Activated CD4-positive, alpha-beta T cell treated with anti-CD3 and anti-CD28 coated beads for 36 hours (primary cell): ENCODE measurements at places on chromosomes 13 and 19.

DNA sequence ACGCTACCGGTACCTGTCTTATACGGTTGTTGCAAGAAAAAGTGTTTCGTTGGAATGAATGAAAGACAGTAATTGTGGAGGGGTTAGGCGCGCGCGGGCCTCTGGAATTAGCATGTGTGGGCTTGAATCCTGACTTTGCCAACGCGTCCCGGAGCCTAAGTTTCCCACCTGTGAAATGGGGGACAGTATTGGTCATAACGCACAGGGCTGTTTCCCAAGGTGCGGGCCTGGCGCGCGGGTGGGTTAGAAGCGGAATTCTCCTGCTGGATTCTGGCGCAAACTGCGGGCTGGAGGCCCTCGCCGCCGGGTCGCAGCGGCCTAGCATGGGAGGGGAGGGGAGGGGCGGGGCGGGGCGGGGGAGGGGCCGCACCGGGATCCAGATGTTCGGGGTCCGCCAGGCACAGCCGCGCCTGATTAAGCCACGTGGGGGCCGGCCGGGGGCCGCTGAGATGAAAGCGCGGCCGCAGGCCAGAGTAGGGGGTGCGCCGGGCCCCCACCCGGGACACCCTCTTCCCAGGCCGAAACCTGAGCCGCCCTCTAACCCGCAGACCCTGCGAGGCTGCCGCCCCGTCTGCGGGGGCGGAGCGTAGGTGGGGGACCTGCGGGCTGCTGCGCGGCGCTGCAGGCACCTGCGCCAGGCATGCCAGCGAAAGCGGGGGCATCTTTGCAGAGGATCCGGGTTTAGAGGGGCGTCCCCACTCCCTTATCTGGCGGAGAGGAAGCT lies 1.2 kb upstream of the TMEM59L start:
- H3K36me3 ChIP-seq, result no peaks in the 10 kb centered on the region
- no peak overlapping the region for H3K27ac ChIP-seq
- peaks cover 20% of the 10 kb centered on the region for H3K4me1 ChIP-seq
- H3K27me3 ChIP-seq, result peaks cover 63% of the 10 kb centered on the region
- no peak for DNase-seq
- H3K4me3 ChIP-seq, result no peak overlapping the region

DNA sequence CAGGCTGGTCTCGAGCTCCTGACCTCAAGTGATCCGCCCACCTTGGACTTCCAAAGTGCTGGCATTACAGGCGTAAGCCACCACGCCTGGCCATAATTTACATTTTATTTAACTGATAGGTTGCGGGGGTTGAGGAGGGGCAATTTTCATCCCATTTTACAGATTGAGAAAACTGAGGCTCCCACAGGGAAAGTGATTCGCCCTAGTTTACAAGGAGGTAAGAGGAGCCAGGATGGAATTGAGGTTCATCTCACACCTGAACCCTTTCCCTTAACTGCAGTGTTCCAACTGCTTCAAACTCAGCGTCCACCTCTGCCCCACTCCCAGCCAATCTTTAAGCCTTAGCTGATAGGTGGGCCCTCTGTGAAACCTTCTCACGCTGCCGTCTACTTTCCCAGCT lies 4.0 kb upstream of the NAPA start:
- DNase-seq, result no peak
- no peak overlapping the region for H3K27ac ChIP-seq
- peaks cover 5% of the 10 kb centered on the region for H3K36me3 ChIP-seq
- no peak overlapping the region for H3K4me3 ChIP-seq
- H3K4me1 ChIP-seq, result peaks cover 46% of the 10 kb centered on the region

DNA sequence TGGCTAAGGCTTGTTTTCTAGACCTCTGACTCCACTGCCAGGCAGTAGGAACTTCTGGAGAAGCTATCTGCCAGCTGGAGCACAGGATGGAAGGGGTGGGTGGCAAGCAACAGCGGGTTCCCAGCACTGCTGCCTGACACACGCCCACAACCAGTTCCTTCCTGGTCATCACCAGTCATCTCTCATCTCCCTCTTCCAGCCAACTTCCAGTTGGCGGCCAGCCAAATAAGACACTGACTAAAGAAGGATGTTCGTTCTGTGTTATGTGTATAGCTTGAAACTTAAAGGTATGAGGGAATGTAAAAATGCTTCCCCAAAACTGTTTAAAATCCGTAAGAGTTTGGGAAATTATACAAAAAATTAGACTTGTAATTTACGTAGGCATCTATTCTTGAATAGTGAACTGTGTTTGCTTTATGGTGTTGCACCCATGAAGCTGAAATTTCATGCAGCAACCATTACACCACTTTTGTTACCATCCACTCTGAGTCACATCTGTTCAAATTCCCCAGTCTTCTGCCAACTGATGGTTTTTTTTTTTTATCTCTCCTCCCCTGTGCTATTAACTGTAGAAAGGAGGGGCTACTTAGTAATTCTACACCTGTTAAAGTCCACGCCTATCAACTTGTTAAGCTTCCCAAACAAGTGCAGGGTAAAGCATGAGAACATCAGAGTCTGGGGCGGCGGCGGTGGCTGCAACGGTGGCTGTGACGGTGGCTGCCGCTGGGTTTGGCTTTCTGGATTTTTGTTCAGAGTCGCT lies 86.2 kb upstream of the FRY start:
- no peaks in the 10 kb centered on the region for H3K36me3 ChIP-seq
- no peak overlapping the region for H3K4me3 ChIP-seq
- H3K27ac ChIP-seq, result no peak overlapping the region
- DNase-seq, result peak; percentile 13
- no peaks in the 10 kb centered on the region for H3K4me1 ChIP-seq

GRCh38 chr19:32018014-32018413 lies 327.4 kb upstream of the ZNF507 start:
- H3K4me3 ChIP-seq, result no peak overlapping the region
- H3K4me1 ChIP-seq, result no peaks in the 10 kb centered on the region
- no peaks in the 10 kb centered on the region for H3K27me3 ChIP-seq
- H3K27ac ChIP-seq, result no peak overlapping the region
- no peaks in the 10 kb centered on the region for H3K36me3 ChIP-seq

- H3K27me3 ChIP-seq, result no peaks in the 10 kb centered on the region
- peaks cover 32% of the 10 kb centered on the region for H3K36me3 ChIP-seq
- H3K4me3 ChIP-seq, result no peak overlapping the region
Observed at GRCh38 chr19:12042893-12043292, 7.4 kb upstream of the ZNF433 start.

- H3K27me3 ChIP-seq, result peaks cover 8% of the 10 kb centered on the region
- DNase-seq, result no peak
- H3K36me3 ChIP-seq, result no peaks in the 10 kb centered on the region
- no peak overlapping the region for H3K4me3 ChIP-seq
Observed at GRCh38 chr13:108561149-108561548, 68.3 kb upstream of the MYO16 start.

DNA sequence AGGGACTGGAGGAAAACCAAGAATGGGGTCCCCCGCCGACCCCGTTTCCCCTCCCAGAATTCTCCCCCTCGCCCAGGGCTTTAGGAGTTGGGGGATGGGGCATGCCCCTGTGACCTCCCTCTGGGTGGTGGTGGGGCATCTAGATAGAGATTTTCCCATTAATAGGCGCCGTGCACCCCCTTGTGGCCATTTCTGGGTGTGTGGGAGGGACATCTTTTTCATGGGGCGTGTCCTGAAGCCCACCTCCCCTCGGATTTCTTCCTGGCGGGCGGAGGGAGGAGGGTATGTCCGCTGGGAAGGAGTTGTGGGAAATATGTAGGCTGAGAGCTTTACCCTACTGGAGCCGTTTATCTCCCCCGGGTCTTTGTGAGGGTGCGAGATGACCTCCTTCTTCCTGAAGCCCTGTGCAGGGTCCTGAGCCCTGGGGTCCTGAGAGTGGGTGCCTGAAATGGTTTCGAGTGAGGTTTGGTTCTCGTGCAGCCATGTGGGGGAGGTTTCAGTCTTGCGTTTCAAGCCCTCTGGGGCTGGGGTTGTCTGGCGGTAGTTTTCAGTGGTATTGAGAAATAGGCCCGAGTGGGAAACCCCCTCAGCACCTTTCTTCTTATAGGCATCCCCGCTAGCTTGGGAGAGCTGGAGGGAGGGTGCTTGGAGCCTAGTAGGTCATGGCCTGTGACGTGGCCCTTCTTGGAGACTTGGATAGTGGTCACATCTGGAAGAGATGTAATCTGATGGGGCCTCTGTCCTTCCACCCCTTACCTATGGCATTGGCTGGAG lies 1.0 kb downstream of the PRMT1 start:
- H3K4me3 ChIP-seq, result peak overlapping the region; percentile 94
- DNase-seq, result peak; percentile 91
- H3K27me3 ChIP-seq, result no peaks in the 10 kb centered on the region
- peak overlapping the region; percentile 93 for H3K27ac ChIP-seq
- H3K36me3 ChIP-seq, result peaks cover 31% of the 10 kb centered on the region
- peaks cover 40% of the 10 kb centered on the region for H3K4me1 ChIP-seq

DNA sequence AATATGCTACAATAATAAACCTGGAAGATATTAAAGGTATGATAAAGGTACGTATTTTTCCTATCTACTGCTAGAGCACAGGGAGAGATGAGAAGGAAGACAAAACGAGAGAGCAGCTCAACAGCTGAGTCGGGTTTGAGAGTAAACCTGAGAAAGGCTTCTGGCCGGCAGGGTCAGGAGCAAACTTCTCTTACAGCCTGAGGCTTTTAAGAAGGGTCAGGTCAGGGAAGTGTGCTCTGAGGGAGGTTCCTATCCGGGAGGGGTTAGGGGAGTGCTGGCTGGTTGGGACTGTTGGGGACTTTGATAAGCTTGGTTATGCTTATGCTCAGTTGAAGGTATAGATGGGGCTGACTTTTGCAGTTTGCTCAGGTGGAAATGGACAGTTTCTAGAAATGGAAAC lies 77.7 kb upstream of the PRR20A start:
- H3K27ac ChIP-seq, result no peak overlapping the region
- H3K27me3 ChIP-seq, result no peaks in the 10 kb centered on the region
- no peak overlapping the region for H3K4me3 ChIP-seq
- no peaks in the 10 kb centered on the region for H3K4me1 ChIP-seq
- H3K36me3 ChIP-seq, result no peaks in the 10 kb centered on the region
- no peak for DNase-seq

DNA sequence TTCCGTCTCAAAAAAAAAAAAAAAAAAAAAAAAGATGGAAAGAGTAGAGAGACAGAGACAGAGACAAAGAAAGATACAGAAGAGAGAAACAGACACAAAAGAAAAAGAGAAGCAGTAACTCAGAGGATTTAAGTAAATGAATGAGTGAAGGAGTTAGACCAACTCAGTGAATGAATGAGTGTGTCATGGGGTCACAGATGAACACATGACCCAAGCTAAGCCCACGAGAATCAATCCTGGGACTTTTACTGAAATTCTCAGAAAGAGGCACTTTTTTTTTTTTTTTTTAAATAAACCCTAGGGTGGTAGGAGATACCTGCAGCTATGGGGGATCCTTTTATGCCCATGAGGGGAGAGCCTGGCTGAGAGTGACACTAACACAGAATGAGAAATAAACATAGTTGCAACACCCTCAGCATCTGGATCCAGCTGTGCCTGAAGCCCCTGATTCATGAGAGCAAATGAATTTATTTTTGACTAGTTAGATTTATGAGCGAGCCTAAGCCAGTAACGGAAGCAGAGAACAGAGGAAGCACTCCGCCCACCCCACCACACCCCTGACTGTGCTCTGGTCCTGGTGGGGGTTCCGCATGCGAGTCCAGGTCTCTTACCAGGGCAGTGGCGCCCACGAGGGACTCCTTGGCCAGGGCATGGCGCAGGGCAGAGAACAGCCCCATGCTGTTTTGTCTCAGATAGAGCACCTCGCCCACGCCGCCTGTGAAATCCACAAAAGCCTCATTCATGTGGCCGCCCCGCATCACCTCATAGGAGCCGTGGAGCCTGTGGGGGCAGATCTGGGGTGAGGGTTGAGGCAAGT lies 4.6 kb downstream of the CAPN12 start:
- H3K4me1 ChIP-seq, result peaks cover 25% of the 10 kb centered on the region
- no peaks in the 10 kb centered on the region for H3K36me3 ChIP-seq

GRCh38 chr13:84237143-84237542 lies 354.9 kb upstream of the SLITRK1 start:
- H3K27me3 ChIP-seq, result no peaks in the 10 kb centered on the region
- H3K27ac ChIP-seq, result no peak overlapping the region
- no peak overlapping the region for H3K4me3 ChIP-seq
- H3K4me1 ChIP-seq, result peaks cover 3% of the 10 kb centered on the region

DNA sequence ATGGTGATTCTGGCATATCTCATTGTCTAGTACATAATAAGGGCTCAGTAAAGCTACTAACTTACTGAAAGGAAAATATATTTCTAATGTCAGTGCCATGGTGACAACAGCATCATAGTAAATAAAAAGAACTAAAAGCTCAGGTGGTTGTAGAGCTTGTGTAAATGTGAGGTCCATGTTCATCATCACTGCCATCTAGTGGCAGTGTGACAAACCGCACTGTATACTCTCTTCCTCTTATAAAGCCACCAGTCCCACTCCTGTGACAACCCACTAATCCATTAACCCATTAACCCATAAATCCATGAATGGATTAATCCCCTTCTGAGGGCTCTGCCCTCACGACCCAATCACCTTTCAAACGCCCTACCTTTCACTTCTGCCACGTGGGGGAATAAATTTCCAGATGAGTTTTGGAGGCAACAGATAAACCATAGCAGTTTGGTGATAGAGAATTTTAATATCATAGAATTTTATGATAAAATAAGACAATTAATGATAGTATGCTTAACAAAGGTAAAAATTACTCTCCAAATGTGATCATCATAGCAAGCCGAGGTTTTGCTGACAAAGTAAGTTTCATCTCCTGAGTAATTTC lies 160.4 kb upstream of the SGCG start:
- no peaks in the 10 kb centered on the region for H3K4me1 ChIP-seq
- H3K36me3 ChIP-seq, result no peaks in the 10 kb centered on the region
- H3K4me3 ChIP-seq, result no peak overlapping the region
- peaks cover 18% of the 10 kb centered on the region for H3K27me3 ChIP-seq

DNA sequence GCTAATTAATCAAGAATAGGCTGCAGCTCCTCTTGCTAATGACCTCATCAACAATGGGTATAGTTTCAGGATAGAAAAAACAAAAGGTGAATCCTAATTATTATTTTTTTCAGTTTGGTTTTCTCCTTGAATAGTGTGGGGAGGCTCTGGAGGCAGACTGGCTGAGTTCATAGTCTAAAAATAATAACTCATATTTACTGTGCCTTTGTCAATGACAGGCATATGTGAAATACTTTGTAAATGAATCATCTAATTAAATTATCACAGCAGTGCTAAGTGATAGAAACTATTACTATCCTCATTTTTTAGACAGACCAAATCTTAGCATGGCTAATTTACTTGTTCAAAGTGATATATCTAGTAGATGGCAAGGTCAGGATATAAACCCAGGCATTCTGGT lies 1261.0 kb upstream of the SLC10A2 start:
- DNase-seq, result no peak
- H3K4me1 ChIP-seq, result no peaks in the 10 kb centered on the region
- H3K27me3 ChIP-seq, result no peaks in the 10 kb centered on the region
- H3K27ac ChIP-seq, result no peak overlapping the region
- H3K36me3 ChIP-seq, result no peaks in the 10 kb centered on the region
- no peak overlapping the region for H3K4me3 ChIP-seq

DNA sequence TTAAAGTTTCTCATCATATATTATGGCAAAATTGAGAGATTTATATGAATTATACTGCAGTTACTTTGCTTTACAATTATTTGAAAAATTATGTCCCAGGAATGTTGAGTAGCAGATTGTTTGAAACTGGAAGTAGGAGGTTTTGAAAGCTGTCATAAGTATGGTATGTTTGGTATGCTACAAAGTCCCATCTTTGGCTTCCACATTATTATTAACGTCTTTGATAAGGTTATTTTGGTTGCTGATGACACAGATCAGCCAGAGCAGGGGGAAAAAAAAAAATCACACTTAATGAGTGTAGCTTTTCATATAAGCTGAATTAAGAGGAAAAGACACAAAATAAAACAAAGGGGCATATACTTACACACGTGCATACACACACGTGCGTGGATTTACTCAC lies 130.1 kb downstream of the SLITRK1 start:
- H3K4me3 ChIP-seq, result no peak overlapping the region
- H3K27ac ChIP-seq, result no peak overlapping the region
- H3K36me3 ChIP-seq, result no peaks in the 10 kb centered on the region
- no peaks in the 10 kb centered on the region for H3K4me1 ChIP-seq
- no peaks in the 10 kb centered on the region for H3K27me3 ChIP-seq
